IPS DF 19.7 (cell line): ENCODE measurements at places on chromosomes 12 and 14.

GRCh38 chr12:4115570-4115969 is 158.0 kb upstream of the CCND2 start:
- peak; percentile 60 for DNase-seq

DNA sequence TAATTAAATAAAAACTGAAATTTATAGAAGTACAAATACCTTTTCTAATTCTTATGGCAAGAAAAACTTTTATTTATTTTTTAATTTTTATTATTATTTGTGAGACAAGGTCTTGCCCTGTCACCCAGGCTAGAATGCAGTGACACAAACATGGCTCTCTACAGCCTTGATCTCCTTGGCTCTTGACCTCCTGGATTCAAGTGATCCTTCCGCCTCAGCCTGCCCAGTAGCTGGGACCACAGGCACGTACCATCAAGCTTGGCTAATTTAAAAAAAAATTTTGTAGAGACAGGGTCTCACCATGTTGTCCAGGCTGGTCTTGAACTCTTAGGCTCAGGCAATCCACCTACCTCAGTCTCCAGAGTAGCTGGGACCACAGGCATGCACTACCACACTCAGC is 47.4 kb downstream of the COCH start:
- no peak for DNase-seq

DNA sequence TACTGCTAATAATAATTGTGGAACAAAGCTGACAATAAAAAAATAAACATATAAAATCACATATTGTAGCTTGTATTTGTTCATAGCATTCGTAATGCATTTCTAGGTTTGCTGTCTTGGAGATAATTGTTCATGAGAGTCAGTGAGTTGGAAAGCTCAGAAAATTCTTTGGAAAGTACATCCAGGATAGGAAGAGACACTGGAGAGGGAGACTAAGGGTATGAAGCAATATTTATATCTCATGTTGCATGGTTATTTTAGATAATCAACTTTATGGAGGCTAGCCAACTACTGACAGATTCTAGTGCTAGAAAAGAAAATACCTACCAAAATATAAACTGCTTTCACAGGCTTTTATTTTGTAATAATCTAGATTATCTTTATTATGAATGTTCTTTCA is 1095.2 kb downstream of the FSCB start:
- no peak for DNase-seq

- DNase-seq = no peak
Measured at GRCh38 chr14:93792391-93792790, 4.1 kb upstream of the PRIMA1 start.

GRCh38 chr12:53063708-53064612 is 14.1 kb downstream of the TNS2 start:
- no peak for DNase-seq

DNA sequence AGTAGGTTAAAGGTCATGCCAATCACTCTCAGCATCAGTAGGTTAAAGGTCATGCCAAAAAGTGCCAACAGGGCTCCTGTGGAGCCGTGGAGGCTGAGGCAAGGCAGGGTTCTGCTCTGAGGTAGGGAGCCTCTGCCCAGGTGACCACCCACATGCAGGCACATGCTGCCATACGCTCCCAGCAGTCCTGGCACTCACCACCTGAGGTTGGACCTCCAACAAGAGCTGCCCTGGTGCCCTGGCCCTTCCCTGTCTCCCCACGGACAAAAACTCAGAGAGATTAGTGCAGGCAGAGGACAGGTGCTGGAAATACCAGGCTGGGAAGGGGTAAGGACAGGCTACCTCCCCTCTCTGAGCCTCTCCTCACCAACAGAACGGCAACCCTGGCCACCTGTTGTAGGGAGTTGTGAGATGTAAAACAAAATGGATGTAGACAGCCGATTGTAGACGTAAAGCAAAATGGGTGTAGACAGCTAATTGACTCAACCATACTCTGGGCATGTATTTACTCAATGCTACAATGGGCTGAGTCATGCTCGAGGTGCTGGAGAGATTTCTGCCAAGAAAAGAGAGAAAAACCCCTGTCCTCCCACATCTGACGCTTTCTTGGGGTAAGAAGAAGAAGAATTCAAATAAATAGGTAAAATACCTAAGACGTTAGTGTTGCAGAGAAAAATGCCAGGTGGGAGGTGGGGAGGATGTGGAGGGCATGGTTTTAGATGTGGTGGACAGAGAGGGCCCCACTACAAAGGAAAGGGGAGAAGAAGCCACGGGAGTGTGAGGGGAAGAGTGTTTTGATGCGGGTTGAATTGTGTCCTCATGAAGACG is 32.4 kb downstream of the LTBP2 start:
- no peak for DNase-seq

- DNase-seq = no peak
Measured at GRCh38 chr14:53610947-53611346, 345.7 kb downstream of the BMP4 start.

- no peak for DNase-seq
Measured at GRCh38 chr12:16587110-16587453, 18.9 kb downstream of the LMO3 start.

GRCh38 chr12:124780752-124781685 is 82.6 kb downstream of the SCARB1 start:
- DNase-seq = no peak

DNA sequence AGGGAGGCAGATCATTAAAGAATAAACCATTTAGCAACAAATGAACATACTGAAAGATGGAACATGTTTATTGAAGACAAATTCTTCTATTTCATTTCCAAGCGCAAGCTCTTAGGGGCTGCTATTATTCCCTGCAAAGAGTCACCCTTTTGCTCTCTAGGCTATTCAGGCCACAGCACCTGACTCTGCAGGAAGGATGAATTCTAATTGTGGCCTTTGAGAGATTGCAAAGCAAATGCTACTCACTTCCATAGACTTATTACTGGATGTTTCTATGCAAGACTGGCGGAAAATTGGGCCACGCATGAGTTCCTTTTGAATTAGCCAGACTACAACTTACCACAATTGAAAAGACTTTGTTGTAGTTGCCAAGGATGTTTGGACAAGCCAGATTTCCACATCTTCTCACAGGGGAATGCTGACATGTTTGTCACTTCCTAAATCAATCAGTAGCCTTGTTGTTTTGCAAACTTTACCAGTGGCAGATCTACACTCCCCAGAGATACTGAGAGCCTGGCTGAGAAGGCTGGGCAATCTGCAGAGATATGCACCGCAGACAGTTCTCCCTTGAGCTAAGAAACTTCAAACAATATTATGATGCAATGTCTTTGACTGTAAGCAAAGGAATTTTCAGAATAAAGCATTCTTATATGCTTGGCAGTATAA is 334.3 kb upstream of the SYT1 start:
- peak; percentile 17 for DNase-seq

- no peak for DNase-seq
Measured at GRCh38 chr12:52794479-52795331, 1.2 kb downstream of the KRT3 start.

DNA sequence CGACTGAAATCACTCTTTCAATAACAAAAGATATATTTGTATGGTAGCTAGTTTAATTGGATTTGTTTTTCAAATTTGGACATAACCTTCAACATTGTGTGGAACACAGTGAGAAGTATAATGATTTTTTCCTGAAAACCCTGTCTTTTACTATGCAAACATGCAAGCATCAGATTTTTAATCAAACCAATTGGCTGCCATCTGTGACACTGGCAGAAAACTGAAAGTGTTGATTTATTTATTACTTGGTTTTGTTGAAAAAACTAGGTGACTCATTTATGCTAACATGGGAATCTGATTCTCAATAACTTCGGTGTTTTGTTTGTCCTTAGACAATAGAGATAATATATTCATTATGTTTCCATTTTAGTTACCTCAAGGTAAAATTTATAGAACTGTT is 82.0 kb downstream of the NTS start:
- DNase-seq = no peak

DNA sequence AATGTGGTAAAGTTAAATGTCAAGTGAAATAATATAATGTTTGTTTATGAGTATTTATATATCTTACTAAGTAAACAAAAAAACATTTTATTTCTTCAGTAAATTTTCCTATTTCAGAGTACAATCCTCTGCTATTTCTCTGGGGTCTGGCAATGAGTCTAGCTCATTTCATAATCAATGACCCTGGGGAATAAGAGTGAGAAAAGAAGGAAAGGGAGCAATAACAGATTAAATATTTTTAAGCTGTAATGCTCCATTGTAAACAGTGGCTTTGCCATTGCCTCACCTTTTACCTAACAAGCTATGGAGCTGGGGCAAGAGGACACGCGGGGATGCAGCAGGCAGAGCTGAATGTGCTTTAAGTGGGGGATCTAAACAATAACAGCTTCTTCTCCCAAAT is 1071.9 kb downstream of the FLRT2 start:
- DNase-seq = no peak

DNA sequence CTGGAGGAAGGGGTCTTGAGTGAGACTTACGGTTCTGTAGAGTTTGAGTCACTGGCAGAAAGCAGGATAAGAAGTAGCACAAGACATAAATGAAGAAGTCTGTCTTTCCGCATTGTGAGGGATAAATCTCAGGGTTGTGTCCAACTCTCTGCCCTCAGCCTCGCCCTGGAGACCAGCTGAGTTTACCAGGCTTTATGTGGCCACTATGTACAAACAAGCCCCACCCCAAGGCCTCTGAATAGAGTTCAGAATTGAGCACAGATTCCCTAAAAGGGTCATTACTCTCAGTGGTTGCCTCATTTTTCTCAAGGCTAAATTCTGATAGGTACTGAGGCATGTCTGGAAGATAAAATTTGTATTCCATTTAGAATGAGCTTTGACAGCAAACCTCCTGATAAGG is at the start of gene PZP:
Gene PZP, minus strand, starts transcription at position 167 of the 400 bp plus-strand sequence. Its CDS starts 54 bp downstream, at position 113.
- no peak for DNase-seq

DNA sequence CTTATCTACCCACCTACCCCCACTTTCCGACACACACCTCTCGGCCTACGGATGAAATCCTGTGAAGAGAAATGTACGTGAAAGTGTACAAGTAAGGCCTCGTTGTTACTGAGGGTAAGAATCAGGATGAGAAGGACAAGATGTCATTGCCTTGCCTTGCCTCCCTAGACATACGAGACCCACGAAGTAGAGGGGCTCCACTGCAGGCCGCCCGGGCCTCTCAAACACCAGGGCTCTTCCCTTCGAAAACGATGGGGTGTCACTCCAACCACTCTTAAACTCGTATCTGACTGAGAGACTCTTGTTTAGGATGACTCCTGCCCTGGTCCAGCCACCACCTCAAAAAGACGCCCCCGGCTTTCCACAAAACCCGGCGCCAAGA is 498 bp downstream of the RACGAP1 start:
- DNase-seq = no peak

GRCh38 chr14:100911665-100912316 is 8.3 kb upstream of the RTL1 start:
- no peak for DNase-seq

GRCh38 chr14:89331398-89331797 is 85.6 kb downstream of the FOXN3 start:
- DNase-seq = no peak

- no peak for DNase-seq
Measured at GRCh38 chr14:23357261-23357660, 4.6 kb upstream of the SLC22A17 start.

GRCh38 chr12:50936821-50937530 is 15.4 kb upstream of the HIGD1C start:
- DNase-seq = no peak

DNA sequence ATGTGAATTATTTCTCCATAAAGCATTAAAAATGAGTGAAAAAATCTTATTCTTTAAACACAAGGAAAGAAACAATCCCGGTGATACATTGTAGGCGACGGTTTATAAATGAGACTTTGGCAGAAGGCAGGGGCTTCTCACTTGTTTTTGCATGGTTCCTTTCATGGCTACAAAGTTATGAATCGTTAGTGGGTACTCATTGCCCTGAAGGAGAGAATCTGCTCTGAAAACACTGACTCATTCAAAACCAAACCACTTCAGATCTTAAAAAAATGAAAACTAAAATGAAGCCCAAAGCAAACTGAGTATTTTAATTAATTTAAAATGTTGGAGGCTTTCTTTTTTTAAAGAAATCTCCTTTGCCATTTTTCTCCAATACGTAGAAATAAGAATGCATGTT is 41.4 kb upstream of the AMIGO2 start:
- DNase-seq = no peak

DNA sequence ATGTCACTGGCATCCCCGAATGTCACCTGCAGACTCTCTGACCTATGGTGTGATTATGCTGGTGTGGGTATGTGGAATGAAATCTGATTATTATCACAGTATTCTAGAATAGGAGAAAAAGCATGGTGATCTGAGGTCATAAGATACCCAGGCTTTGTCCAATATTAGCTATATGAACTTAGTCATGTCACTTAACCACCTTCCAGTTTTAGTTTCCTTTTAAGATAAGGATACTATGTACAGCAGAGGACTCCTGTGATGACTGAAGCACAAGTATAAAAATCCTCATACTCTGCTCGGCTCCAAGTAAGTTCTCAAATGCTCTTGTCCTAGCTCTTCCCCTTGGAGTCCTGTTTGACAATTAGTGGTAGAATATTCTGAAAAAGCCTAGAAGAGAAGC is 2.8 kb downstream of the GNS start:
- no peak for DNase-seq

GRCh38 chr12:94973221-94973620 is 30.3 kb downstream of the NDUFA12 start:
- no peak for DNase-seq

- DNase-seq = no peak
Measured at GRCh38 chr14:51482102-51482501, 169.6 kb upstream of the FRMD6 start.

- DNase-seq = no peak
Measured at GRCh38 chr12:57248934-57249742, 1.8 kb downstream of the STAC3 start.

DNA sequence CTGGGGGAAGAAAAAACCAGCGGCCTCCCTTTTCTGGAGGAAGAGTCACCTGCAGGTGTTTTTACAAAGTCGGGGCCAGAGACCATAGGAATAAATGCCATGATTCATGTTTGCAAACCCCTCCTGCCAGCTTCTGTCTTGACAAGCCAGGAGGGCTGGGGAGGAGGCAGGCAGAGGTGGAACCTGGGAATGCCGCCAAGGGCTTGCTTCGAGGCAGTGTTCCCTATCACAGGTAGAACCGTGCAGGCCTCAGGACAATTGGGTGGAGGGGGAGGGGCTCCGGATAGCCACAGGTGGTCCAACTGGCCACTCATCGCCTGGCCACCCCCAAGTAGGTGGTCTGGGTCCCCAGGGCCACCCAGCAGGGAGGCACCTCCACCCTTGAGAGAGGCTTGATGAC is 14.2 kb upstream of the DLK1 start:
- DNase-seq = no peak

GRCh38 chr12:115149279-115149678 is 465.3 kb upstream of the TBX3 start:
- no peak for DNase-seq

GRCh38 chr12:70459786-70460185 is 93.7 kb downstream of the KCNMB4 start:
- no peak for DNase-seq
